ENCODE measurements at places on chromosomes 7 and 10. TPM values are rescaled to one million over a fixed set of nuclear protein-coding genes. Genes with fewer than 3 reads are reported as not detected.

The CUL1 gene
- 45.9 TPM for total RNA-seq

The TASOR2 gene
- 58.9 TPM for total RNA-seq

The LRRC72 gene
- total RNA-seq = not detected

DNA sequence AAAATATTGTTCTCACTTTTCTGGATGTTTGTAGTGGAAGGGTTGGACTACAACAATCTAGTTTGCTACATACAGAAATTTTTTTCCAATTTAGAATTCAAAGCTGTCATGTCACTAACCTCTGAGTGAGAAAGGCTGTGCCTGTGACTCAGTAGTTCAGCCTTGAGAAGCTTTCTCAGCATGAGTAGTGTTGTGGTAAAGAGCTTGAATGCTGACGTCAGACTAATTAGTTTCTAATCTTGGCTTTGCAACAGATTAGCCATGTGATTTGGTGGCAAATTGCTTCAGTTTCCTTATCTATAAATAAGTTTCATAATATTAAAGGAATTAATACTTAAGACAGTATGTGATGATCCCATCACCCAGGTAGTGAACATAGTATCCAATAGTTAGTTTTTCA lies 83.8 kb downstream of the ABCA13 start:
- no peak overlapping the region for H3K27ac ChIP-seq
- H3K4me1 ChIP-seq = no peaks in the 10 kb centered on the region
- H3K4me3 ChIP-seq = no peak overlapping the region
- no peak for DNase-seq

The DRGX gene
- total RNA-seq = not detected

The KIF11 gene
- 62.8 TPM for total RNA-seq

- H3K36me3 ChIP-seq = no peaks in the 10 kb centered on the region
- no peak overlapping the region for H3K4me3 ChIP-seq
- H3K27me3 ChIP-seq = no peaks in the 10 kb centered on the region
- no peak overlapping the region for H3K27ac ChIP-seq
Observed at GRCh38 chr7:84701524-84702306, 485.1 kb downstream of the SEMA3D start.

DNA sequence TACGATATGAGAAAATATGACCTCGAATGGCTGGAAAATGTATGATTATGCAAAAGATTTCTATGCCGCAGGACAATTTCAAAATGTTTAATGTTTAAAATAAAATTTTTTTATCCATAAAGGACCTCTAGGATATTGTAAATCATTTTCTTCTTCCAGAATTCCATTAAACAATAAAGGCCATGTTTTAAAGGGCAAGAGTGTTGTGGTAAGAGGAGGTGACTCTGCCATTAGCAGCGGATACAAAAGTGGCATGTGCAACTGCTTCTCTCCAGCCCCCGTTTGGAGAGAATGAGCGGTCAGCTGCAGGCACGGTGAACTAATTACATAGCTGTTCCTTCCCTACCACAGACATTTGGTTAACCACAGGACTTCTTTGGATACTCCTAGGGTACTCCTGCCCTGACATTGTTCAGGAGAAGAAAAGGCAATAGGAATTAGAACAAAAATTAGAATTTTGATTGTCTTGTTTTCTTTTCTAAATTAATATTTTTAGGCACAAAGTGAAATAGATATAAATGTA lies 63.8 kb downstream of the HBP1 start:
- H3K27me3 ChIP-seq = no peaks in the 10 kb centered on the region
- no peaks in the 10 kb centered on the region for H3K4me1 ChIP-seq
- H3K27ac ChIP-seq = no peak overlapping the region
- no peak overlapping the region for H3K4me3 ChIP-seq
- H3K36me3 ChIP-seq = peaks cover 1% of the 10 kb centered on the region

Measured in HepG2 (cell line).